ENCODE measurements at places on chromosomes 1 and 21. TPM values are rescaled to one million over a fixed set of nuclear protein-coding genes. Genes with fewer than 3 reads are reported as not detected.

CD244 gene
- not detected for total RNA-seq

FAM167B gene
- total RNA-seq: 0.88 TPM

SMIM11 gene
- 9.4 TPM for total RNA-seq

PARS2 gene
- total RNA-seq: 7.4 TPM

ETNK2 gene
- total RNA-seq: 3.4 TPM

ALG14 gene
- 2.2 TPM for total RNA-seq

HSD3B2 gene
- total RNA-seq: not detected

OR2L8 gene
- not detected for total RNA-seq

GJB5 gene
- not detected for total RNA-seq

Measured in placental pericyte (primary cell).